ENCODE measurements at places on chromosomes 4 and X.

DNA sequence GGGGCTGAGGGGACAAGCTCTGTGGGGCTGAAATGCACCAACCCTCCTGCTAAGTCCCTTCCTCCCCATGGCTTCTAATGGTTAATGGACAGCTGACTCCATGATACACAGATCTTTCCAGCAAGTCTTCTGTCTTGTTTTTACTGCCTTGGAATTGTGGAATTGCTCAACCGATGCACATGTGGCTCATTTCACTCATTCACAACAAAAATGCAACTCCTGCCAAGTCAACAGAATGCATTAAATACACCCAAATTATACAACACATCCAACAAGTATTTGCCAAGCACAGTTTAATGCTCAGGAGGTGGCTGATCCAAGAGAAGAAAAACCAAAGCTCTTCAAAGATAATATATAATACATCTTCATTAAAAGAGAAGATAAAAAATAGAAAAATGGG lies 61.9 kb upstream of the PAGE4 start:
- DNase-seq = no peak

GRCh38 chr4:26803211-26803861 lies 57.3 kb upstream of the STIM2 start:
- DNase-seq = peak; percentile 84

GRCh38 chrX:128057421-128057820 lies 5.2 kb upstream of the ACTRT1 start:
- no peak for DNase-seq

DNA sequence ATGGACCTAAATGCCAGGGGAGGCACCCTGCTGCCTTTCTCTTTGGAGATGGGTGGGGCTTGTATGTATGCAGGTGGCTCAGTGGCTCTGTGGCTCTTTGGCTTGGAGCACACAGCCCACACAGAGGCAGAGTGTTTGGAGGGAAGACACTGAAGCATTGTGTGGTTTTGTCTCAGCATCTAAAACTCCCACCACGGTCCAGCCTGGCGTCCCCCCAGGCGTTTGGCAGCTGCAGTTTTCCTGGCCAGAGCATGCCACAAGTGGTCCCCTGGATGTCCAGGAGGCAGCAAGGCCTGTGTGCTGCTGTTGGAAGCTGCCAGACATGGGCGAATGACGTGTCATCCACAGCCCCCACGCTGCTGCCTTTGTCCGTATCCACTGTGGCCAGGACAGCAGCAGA lies 32.2 kb upstream of the PSAPL1 start:
- DNase-seq = no peak

- no peak for DNase-seq
These were observed 45.1 kb downstream of the SPATA4 start for GRCh38 chr4:176150356-176150682.

GRCh38 chr4:140213116-140213515 lies 59.1 kb upstream of the MAML3 start:
- no peak for DNase-seq

DNA sequence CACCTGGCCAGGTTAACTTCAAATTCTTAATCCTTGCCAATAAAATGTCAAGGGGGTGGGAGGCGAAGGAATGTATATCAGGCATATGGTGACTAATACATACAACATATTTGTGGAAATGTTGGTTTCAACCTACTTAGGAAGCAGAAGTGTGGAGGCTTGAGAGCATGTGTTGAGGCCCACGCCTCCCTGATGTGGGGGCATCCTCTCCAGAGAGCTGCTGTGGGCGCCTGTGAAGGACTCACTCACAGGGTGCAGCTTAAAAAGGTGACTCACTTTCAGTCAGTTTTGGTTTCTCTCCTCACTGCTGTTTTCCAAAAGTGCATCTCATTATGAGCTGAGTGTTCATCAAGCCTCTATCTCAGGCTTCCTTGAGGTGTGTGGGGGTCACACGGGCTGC lies 27.5 kb downstream of the LNX1 start:
- DNase-seq = no peak

DNA sequence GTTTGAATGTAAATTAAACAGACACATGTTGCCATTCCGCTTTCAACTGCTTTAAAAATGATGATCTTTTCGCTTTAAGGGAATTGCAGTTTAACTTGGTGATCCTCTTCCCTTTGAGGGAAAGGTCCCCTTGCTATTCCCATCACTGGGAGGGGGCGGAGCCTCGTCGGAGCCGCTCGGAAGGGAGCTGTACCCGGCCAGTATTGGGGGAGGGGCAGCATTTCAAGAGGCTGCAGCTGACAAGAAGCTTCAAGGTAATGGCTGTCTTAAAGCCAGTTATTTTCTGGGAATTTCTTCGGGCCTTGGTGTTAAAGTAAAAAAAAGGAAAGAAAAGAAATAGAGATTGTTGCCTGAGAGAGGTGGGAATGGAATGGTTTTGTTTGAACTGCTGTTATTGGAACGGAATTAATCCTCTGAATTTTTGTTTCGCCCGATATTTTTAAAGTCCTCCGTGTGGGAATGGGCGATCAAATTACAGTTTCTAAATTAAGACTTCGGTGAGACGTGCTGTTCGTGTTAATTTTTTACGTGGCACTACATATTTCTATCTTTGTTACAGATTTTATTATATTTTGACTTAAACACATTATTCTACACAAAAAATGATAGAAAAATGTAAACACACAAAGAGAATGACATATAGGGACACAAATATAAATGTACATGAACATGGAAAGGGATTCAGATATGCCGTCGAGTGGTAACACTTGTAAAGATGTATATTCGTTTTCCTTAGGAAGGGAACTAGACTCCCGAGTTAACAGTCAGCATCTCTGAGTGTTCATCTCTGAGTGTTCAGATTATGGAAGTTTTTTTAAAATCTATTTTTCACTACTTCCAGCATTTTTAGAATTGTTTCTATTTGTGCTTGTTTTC lies 9.2 kb downstream of the PWWP3B start:
- DNase-seq = peak; percentile 84

DNA sequence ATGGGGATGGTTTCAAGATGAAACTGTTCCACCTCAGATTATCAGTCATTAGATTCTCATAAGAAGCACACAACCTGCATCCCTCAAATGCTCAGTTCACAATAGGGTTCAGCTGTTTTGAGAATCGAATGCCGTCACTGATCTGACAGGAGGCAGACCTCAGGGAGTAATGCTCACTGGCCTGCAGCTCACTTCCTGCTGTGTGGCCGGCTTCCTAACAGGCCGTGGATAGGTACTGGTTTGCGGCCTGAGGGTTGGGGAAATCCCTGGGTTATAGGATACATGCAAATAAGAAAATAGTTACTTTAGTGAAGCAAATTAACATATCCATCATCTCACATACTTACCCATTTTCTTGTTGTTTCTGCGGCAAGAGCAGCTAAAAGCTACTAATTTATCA lies 160.4 kb downstream of the MAD2L1 start:
- DNase-seq = no peak

GRCh38 chrX:85808217-85808616 lies 239.1 kb downstream of the CHM start:
- no peak for DNase-seq

DNA sequence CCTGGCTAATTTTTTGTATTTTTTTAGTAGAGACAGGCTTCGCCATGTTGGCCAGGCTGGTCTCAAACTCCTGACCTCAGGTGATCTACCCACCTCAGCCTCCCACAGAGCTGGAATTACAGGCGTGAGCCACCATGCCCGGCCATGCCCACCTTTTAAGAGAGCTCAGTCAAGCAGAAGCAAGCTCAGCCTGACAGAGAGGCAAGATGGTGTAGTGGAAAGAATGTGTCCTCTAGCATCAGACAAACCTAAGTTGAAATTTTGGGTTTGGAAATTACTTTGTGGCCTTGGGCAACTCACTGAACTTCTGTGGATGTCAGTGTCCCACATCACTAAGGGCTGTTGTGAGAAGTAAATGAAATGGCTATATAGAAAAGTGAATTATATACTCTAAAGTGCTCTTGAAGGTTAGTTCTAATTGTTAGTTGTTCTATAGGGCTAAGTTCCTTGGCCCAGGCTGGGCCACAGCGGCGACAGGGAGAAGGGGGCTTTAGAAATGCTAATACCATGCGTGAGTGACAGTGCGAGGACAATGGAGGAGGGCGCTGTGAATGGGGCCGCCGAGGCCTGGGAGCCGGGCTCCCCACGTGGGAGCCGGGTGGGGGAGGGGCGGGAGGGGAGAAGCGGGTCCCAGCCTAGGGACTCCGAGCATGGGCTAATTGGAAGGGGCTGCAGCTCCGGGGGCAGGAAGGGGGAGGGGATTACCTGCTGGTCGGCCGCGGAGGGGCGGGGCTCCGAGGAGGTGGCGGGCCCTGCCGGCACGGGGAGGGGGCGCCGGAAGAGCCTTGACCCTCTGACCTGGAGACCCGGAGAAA lies 15.6 kb downstream of the PJA1 start:
- DNase-seq = no peak

DNA sequence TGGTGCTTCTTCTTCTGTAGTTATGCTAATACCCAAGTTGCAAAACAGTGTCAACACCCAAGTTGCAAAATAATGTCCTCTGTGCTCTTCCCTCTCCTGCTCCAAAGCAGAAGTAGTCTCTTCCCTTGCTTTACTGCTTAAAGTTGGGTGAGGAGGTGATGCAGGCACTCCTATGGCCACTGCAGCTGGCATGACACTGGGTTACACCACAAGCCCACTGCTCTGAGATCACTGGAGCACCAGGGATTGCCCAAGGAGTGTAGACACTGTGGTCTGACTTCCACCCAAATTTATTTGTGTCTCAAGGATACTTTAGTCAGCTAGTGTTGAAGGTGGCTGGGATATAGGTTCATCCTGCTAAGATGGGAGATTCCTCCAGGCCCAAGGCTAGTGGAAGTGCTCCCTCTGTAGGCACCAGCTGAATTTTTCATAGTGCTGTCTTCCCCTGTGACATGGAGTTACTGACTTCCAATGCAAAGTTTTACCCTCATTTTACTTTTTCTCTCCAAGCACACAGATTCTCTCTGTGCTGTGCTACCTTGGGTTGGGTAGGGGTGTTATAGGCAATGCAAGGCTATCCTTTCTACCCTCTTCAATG lies 196.2 kb upstream of the TENT5D start:
- DNase-seq = no peak

GRCh38 chrX:9337046-9337445 lies 127.8 kb upstream of the TBL1X start:
- peak; percentile 82 for DNase-seq

DNA sequence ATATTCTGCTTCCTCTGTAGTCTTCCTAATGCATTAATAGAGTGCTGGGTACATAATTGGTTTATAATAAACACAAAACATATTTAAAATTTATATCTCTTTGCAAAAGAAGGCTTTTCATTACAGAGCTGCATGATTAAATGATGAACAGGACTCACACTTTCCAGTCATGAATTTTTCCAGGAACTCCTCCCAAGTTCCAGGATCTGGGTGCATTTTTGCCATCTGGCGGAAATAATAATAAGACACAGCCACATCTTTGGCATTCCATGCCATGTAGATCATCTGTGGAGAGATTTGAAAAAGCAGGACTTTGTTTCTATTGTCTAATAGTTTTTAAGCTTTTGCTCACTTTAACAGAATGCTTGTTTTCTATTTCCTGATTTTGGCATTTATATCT lies 40.2 kb upstream of the SULT1B1 start:
- no peak for DNase-seq

GRCh38 chr4:102754044-102754443 lies 6.7 kb downstream of the MANBA start:
- DNase-seq = no peak

DNA sequence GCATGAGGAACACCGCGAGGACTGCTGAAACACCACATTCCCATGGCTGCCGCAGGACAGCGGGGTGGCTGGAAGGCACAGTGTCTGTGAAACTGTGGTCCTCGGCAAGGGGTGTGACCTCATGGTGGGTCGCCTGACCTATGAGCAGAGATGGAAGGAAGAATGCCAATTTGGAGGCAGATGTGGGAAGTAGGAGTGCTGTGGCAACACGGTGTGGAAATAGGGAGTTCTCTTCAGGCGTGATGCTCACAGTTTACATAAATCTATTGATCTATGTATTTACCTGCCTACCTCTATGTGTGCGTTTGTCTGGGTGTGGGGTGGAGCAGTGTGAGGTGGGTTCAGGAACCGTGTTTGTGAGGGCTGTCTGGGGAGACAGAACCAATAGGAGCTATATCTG lies 62.3 kb upstream of the LSM6 start:
- DNase-seq = no peak

- no peak for DNase-seq
These were observed 119.2 kb downstream of the TLL1 start for GRCh38 chr4:165992283-165992682.
